Mucosa of descending colon (tissue), 3 donors: ENCODE measurements at places on chromosomes 4 and X.

GRCh38 chr4:62619971-62620370, 1419.8 kb downstream of the ADGRL3 start:
- DNase-seq, result no peak

- DNase-seq, result no peak
These were observed 102.6 kb downstream of the LHFPL1 start for GRCh38 chrX:112577146-112577545.

- DNase-seq, result no peak
These were observed 186.1 kb upstream of the SLITRK2 start for GRCh38 chrX:145631461-145631951.

GRCh38 chrX:154372612-154373022, 1.8 kb downstream of the FLNA start:
- no peak for DNase-seq

DNA sequence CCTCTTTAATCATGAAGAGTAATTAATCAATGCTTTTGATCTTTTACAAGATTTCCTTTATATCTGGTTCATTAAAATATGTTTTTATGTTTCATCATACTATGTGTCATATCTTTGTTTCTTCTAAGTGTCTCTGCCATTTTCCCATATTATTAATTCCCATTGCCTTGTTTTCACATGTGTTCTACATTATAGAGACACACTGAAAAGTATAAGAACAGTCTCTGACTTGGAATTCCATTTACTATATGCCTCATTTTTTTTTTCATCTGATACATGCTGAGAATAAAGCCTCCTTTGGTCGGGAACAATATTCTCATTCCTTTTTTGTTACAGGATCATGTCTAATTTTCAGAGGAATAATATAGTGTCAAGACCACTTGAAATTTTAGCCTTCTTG, 4.3 kb downstream of the BANK1 start:
- DNase-seq, result no peak
